ENCODE measurements at places on chromosomes 12 and 14.

- DNase-seq, result peak; percentile 70
Measured at GRCh38 chr12:4164559-4165558, 108.7 kb upstream of the CCND2 start.

- DNase-seq, result no peak
Measured at GRCh38 chr12:5051334-5051733, 7.7 kb downstream of the KCNA5 start.

- DNase-seq, result no peak
Measured at GRCh38 chr14:22850944-22851764, 14.8 kb downstream of the MMP14 start.

GRCh38 chr12:47900131-47901062 lies 4.4 kb downstream of the VDR start:
- DNase-seq, result no peak

DNA sequence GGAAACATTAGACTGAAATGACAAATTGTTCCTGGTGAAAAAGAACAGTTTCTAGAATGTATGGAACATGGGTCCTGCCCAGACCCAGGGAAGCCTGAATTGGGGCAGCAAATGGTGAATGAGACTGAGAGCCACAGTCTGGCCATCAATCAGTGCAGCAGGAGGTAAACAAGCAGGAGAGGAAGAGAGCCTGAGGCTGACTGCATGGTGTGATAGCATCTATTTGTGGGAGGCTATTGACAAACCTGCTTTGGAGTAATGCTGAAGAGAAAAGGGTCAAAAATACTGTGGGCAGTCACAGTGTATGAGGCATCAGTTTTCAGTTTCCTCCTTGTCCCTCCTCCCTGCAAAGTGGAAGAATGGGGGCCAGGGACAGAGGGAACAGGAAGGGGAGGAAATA lies 136.8 kb downstream of the ANKS1B start:
- DNase-seq, result no peak

- no peak for DNase-seq
Measured at GRCh38 chr12:103751600-103751999, 89.4 kb downstream of the NT5DC3 start.

DNA sequence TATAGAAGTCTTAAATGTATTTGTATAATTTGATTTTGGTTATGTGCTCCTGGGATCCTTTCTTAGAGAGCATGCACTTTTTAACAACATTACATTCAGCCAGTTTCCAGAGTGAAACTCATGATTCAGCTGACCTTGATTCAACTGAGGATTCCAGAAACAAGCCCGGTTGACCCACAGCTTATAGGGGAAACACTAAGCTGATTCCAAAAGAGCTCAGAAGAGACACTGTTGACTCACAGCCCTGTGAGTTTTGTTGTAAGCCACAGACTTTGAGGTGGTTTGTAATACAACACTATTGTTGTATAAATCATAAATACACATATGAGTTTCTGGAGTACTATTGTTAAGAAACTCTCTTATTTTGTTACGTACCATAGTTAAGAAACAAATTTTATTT lies 133.8 kb upstream of the MGAT4C start:
- DNase-seq, result no peak

- DNase-seq, result no peak
Measured at GRCh38 chr14:23042162-23042965, at the start of gene PSMB11. TSS of gene PSMB11 (plus strand) at chr14:23042212. CDS start at chr14:23042226, 14 bp downstream.
